Endothelial cell of umbilical vein (primary cell): ENCODE measurements at places on chromosomes 4 and X.

DNA sequence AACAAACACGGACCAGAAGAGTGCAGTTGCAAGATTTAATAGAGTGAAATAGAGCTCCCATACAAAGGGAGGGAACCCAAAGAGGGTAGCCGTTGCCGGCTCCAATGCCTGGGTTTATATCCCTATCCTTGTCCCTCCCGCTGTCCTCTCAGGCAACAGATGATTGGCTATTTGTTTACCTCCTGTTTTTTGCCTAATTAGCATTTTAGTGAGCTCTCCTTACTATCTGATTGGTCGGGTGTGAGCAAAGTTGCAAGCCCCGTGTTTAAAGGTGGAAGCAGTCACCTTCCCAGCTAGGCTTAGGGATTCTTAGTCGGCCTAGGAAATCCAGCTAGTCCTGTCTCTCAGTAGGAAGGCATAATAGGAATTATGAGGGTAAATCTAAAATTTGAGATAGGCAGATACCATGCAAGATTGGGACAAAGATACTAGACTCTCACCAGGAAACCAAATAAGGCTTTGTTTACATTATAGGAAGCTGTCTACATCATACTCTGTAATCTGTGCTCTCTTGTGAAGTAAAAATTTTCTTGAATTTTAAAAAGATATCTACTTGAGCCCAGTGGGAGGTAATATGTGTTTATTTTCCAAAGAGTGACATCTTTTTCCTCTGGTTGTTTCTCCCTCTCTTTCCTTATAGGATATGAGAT lies 65.9 kb downstream of the ATP10D start:
- DNase-seq: no peak

DNA sequence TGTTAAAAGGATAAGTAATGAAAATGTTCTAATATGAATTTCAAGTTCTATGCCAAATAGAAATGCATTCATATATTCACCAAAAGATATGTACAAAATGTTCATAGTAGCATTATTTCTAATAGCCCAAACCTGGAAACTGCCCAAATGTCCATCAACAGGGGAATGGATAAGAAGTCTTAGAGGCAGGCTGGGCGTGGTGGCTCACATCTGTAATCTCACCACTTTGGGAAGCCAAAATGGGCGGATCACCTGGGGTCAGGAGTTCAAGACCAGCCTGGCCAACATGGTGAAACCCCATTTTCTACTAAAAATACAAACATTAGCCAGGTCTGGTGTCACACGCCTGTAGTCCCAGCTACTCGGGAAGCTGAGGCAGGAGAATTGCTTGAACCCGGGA lies 2.3 kb upstream of the HPRT1 start:
- DNase-seq: no peak

DNA sequence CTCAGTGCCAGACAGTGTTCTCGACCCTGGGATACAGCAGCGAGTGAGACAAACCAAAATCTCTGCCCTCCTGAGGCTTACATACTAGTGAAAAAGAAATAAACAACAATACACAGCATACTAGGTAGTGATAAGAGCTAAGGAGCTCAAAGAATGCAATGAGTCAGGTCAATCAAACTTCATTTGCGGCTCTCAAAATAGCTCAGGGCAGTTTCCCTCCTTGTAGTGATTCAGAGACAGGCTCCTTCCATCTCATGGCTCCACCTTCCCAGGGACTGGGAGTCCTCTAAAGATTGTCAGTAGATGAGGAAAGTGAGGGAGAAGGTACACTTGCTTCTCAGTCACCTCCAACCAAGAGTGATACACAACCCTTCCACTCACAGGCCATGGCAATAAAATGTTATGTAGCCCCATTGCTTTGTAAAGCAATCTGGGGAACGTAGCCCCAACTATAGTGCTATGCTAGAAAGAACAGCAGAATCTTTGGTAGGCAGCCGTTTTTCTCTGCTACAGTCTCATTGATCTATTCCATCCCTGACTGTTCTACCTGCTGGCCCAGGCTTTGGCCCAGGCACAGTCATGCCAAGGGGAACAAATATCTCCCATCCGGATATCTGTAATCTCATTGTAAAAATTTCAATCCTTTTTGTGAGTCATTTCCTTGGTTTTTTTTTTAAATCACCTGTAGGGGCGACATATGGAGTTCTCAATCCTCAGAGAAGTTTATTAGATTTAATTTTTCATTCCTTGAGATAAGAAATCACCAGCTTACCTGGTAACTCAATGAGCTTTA lies 183.1 kb upstream of the S100G start:
- DNase-seq: no peak

DNA sequence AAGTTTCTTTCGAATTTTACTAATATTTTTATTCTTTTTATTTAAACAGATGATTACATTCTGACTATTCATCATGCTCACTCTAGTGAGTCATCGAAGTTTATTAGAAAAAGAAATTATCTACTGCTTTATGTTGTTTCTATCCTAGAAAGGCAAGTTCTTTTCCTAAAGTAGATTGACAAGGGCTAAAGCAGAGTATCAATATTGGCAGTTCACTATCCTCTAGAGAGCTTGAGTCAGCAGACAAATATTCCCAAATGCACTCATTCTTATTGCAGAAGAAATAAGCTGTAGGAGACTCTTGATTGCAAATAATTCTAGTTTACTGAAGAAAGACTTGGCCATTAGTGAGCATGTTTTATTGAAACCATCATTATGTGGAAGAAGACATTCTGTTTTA lies 911.8 kb downstream of the CENPC start:
- no peak for DNase-seq

DNA sequence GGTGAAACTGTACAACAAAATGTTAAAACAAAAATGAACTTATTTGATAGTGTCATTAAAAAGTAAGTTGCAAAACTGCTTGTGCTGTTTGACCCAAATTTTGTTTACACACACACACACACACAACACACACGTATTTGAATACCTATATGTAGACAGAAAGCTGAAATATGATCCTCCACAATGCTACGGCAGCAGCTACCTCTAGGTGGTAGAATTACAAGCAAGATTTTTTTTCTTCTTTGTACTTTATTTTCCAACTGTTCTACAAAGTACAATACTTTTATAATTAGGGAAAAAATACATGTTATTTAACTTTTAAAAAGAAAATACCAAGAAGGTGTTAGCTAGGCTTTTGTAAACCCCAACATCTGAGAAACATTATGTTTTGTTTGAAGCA lies 1.2 kb downstream of the CYTL1 start:
- no peak for DNase-seq

DNA sequence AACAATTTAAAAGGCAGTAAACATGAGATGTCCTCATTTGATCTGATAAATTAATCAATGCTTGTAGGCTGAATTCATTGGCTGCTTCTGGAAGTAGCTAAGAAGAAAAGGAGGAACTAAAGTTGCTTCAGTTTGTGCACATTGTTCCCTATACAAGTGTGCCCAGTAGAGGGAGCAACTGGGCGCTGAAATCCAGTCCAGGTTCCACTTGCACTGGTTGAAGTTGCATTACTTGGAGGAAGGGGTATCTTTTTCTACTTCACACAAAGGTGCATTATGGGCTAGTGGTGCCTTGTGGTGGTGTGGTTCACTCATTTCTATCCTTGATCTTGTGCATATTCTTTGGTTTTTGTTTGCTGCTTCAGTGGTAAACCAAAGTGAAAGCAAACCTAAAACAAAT lies 67.9 kb upstream of the SOX3 start:
- DNase-seq: no peak

GRCh38 chr4:145480257-145480656 lies 1.4 kb upstream of the SMAD1 start:
- no peak for DNase-seq

DNA sequence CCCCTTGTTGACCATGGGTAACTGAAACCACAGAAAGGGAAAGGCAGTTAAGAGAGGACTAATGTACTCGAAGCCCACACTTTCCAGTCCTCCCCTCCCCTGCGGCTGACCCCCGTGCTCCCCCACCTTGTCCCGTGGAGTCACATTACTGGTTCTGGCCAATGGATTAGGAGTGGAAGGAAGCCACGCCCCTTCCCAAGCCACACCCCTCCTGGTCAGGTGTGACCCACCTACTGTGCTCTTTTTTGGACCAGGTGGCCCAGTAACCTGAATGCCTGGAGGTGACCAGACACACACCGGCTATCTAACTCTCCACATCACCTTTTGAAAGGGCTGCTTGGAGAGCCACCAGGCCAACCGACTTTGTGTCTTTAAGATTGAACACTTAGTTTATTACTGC lies 109.3 kb upstream of the MSX1 start:
- no peak for DNase-seq

GRCh38 chr4:140133576-140133975 lies 20.4 kb downstream of the MAML3 start:
- no peak for DNase-seq

GRCh38 chrX:38999099-38999498 lies 197.8 kb downstream of the MID1IP1 start:
- DNase-seq: no peak

- no peak for DNase-seq
These were observed 38.3 kb upstream of the STAG2 start for GRCh38 chrX:123923211-123923610.

GRCh38 chr4:23878912-23879732 lies 10.7 kb downstream of the PPARGC1A start:
- no peak for DNase-seq

DNA sequence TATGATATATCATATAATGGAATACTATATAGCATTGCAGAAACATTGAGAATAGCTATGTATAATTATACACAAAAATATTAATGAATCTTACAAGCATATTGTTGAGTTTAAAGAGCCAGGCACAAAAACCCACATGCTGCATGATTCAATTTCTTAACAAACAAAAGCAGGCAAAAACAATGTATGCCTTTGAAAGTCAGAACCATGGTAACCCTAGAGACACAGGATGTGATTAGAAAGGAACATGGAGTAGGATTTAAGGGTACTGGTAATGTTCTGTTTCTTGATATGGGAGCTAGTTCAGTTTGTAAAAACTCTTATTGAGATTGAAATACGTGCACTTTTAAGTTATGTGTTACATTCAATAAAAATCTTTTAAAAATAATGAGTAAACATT lies 21.5 kb downstream of the CXCL8 start:
- peak; percentile 40 for DNase-seq

DNA sequence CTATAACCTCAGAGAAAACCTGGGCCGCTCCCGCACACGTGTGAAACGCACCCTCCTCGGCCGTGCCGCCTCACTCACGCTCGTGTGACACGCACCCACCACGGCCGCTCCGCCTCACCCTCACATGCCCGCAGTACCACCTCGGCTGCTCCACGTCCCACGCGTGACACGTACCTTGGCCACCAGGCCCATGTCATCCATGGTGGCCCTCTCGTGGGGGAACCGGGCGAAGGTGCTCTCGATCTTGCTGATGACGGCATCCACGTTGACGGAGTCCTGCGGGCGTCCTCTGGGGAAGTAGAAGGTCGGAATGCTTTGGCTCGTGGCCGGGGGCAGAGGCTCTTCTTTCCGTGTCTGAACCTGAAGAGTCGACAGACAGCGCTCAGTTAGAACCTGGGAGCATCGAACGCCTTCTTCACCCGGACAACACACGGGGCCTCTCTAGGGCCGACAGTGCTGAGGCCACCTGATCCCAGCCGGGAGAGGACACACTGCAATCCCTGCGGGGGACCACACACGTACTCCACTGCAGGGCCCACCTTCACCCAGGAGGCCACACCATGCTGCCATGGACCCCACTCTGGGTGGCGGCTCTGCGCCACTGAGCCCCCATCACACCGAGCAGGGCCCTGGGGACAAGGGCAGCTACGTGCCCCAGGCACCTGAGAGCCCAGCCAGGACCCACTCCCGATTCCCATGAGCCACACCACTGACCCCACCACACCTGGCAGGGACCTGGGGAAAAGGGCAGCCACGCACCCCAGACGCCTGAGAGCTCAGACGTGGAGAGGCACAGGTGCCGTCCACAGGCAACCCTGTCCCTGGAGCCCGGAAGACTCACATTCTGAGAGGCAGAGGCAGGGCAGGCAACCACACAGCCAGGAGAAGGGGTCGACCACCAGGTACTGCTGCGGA lies 25.2 kb downstream of the PPP2R3B start:
- no peak for DNase-seq

DNA sequence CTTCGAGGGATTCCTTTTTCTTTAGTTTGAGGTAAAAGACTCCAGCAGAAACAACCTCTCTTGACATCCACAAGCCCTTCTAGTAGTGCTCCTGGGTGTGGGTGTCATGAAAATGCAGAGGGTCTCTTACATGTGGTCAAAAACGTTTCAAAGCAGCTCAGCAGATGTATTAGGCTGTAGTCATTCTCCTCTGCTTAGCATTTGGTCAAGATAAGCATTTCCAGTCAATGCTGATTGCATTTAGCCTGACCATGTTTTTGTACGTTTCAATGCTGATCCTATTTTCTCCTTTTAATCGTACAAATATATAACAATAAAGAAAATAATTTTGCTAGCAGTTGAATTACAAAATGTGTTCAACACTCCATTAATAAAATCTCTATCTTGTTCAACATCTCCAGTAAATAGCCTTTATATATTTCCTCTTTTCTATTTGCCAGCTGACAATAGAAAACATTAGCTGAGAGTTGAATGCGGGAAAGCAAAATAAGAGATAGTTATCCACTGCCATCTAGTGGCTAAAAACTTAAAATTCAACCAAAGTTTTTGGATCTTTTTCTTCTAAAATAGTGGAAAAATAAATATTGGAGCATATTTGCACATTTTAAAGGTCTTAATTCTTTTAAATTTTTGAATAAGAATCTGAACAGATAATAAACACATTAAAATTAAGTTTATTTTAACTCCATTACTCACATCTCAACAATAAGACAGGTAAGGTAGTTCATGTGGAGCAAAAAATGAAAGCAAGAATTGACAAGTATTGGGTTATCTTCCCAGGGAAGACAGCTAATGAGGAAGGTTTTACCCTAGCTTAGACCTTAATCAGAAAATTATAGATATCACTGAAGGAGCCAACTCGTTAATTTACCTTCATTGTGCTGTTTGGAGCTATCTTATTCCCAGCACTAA lies 15.2 kb upstream of the PACRGL start:
- peak; percentile 40 for DNase-seq

GRCh38 chrX:39020051-39020669 lies 218.9 kb downstream of the MID1IP1 start:
- no peak for DNase-seq

DNA sequence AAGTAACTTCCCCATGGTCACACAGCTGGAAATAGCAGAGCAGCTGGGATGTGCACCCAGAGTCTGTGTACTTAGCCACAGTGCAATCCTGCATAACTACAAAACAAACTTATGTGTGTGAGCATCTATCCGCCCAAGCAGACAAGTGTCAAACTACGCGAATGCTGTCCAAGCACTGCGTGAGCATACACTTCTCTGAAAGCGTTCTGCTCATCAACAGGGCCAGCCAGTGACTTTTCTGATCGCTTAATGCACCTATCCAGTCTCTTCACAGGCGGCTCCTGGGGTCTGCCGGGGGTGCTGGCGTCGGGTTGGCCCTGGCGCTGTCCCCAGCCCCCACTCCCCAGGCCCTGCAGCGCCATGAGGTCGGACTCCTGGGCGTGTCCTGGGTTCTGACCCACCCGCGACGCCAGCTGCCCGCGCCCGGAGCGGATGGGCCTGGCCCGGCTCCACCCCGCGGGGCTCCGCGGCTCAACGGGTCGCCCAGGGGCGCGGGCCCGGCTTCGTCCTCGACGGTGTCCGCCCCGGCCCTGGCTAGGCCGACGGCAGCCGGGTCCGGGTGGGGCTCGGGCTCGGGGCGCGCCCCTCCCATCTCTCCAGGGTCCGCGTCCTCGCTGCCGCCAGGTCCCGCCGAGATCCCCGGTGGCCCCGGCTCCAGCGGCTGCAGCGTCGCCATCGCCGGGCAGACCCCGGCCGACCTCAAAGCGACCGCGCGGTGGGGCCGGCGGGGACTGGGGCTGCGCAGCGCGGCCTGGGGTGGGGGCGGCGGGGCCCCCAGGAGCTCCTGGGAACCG lies 1.3 kb upstream of the ZNF141 start:
- DNase-seq: no peak
